ENCODE measurements at places on chromosomes 7 and 10.

DNA sequence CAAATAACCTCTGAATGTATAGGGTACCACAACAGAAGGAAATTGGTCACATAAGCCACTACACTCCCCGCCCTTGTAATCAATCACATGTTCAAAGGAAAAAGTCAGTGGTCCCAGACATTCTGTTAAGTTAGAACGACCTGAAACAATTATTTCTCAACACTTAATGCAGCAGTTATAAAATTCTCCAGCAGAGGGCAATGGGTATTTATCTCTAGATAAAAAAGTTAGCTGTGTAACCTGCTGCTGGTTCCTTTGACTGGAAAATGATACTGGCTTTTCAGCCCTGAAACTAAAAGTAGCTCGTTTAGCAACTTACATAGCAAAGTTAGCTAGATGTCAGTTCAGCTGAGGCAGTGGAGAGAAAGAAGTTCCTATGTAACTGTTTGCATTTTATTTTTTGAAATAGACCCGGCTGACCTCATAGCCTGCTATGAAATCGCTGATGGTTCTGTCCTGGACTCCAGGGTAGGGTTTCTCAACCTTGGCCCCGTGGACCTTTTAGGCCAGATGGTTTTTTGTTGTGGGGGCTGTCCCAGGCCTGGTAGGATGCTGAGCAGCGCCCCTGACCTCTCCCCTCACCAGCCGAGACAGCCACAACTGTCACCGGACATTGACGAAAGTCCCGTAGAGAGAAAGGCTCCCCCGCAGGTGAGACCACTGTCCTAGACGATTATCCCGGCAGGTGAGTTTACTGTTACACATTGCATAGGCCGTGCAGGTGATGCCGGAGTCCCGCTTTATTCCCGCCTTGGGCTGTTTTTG is 40.2 kb upstream of the PROSER2 start:
- DNase-seq = no peak

DNA sequence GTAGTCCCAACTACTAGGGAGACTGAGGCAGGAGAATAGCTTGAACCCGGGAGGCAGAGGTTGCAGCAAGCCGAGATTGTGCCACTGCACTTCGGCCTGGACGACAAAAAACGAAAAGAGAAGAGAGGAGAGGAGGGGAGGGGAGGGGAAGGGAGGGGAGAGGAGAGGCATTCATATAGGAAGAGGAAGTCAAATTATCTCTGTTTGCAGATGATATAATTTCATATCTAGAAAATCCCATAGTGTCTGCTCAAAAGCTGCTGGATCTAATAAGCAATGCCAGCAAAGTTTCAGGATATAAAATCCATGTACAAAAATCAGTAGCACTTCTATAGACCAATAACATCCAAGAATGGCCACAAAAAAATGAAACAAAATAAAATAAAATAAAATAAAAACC is 120.3 kb downstream of the LMBR1 start:
- no peak for DNase-seq

DNA sequence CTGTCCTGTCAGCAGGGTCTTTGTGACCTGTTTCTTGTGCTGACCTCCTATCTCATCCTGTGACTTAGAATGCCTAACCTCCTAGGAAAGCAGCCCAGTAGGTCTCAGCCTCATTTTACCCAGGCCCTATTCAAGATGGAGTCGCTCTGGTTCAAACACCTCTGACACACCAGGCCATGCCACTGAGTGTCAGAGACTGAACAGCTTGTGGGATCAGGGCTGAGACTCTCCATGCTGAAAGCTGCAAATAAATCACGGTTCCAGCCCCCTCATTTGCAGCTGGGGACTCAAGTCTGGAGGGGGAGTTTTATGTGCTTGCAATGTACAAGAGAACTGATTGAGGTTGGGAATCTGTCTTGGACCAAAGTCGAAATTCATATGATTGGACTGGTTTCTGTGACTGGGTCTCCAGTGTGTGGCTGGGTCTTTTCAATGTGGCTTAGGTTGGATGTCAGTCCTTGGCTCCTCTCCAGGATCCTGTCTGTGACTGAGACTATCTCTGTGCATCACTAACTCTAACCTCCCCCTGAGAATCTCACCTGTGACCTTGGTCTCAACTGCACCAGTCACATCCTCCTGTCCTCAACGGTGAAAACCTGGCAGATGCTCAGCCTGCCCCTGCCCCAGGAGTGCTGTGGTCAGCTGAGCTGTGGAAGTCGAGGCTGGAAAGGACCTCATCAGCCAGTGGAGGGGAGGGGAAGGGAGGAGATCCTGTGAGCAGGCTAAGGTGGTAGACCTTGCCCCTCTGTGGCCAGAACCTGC is 11.7 kb downstream of the PRF1 start:
- no peak for DNase-seq

DNA sequence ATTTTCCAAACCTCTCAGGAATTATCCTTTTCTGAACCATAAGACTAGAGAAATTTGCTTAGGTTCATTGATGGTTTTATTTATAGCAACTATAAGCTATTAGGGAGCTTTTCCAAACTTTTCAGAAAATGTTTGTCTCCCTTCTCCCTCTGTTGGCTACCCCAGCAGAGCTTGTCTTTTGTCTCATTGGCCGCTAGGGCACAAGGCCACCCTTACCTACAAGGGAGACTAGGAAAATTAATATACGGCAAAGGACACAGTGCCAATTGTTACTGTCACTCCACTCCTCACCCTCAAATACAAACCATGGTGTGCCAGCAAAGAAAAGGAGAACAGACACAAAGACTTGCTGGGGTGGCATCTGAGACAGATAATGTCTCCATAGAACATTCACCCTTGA is 471.4 kb downstream of the XPNPEP1 start:
- DNase-seq = no peak

DNA sequence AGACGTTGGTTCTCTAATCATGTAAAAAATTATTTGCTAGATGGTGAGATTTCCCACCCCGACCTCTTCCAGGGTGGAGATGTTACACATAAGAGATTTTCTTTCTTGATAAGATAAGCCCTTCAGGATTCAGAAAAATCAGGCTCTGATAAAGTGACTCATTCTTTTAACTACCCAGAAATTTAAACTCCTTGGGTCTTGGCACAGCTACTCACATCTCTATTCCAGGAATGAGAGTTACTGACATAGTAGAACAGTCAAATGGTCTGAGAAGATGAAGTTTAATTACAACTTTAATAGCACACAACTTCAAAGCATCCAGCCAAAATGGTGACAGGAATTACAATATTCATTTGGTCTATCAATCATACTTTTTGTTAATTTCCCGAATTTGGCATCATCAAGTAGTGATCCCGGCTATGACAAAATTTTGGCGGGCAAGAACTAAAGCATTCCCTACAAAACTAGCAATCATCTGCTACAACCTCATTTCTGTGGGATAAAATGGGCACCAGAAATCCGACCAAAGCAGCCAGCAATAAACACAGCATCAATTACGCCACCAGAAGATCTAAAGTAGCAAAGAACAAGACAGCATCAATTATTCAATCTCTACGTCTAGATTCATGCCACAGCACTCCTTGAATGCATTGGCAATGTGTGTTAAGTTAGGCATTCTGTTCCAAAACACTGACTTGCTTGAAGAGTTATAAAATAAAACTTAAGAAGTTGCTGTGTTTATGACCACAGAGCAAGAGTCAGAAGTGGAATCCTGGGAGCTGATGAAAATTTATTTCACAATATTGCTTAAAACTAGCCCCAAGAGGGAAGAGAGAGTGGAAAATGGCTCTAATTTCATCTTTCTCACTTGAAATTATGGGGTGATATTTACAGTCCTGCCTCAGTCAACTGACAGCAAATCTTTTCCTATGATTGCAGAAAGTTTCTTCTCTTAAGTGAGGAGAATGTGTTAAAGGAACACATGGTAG is 565.7 kb upstream of the ANKRD30A start:
- no peak for DNase-seq

DNA sequence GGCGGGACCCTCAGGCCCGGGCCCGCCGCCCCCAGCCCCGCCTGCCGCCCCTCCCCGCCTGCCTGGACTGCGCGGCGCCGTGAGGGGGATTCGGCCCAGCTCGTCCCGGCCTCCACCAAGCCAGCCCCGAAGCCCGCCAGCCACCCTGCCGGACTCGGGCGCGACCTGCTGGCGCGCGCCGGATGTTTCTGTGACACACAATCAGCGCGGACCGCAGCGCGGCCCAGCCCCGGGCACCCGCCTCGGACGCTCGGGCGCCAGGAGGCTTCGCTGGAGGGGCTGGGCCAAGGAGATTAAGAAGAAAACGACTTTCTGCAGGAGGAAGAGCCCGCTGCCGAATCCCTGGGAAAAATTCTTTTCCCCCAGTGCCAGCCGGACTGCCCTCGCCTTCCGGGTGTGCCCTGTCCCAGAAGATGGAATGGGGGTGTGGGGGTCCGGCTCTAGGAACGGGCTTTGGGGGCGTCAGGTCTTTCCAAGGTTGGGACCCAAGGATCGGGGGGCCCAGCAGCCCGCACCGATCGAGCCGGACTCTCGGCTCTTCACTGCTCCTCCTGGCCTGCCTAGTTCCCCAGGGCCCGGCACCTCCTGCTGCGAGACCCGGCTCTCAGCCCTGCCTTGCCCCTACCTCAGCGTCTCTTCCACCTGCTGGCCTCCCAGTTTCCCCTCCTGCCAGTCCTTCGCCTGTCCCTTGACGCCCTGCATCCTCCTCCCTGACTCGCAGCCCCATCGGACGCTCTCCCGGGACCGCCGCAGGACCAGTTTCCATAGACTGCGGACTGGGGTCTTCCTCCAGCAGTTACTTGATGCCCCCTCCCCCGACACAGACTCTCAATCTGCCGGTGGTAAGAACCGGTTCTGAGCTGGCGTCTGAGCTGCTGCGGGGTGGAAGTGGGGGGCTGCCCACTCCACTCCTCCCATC is 82.7 kb downstream of the PAX2 start:
- no peak for DNase-seq

DNA sequence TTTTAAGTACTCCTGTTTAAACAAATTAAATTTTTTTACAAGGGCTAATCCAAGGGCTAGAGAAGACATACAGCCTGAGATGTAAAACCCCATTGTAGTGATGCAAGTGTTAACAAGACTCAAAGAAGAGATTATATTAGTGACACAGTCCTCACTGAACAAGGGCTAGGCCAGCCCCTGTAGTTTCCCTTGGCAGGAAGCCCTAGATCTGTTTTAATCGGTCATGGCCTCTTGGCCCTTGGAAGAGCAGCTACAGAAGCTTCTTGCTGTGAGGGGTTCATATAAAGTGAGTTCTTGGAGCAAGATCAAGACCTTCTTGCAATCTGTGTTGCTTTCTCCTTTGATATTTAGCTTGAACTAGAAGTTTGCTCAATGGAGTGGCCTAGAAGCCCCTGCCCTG is 1339.4 kb downstream of the XPNPEP1 start:
- DNase-seq = no peak

GRCh38 chr7:147298611-147299043 is 1182.0 kb downstream of the CNTNAP2 start:
- no peak for DNase-seq

GRCh38 chr10:96829029-96829773 is 2.9 kb upstream of the LCOR start:
- no peak for DNase-seq

DNA sequence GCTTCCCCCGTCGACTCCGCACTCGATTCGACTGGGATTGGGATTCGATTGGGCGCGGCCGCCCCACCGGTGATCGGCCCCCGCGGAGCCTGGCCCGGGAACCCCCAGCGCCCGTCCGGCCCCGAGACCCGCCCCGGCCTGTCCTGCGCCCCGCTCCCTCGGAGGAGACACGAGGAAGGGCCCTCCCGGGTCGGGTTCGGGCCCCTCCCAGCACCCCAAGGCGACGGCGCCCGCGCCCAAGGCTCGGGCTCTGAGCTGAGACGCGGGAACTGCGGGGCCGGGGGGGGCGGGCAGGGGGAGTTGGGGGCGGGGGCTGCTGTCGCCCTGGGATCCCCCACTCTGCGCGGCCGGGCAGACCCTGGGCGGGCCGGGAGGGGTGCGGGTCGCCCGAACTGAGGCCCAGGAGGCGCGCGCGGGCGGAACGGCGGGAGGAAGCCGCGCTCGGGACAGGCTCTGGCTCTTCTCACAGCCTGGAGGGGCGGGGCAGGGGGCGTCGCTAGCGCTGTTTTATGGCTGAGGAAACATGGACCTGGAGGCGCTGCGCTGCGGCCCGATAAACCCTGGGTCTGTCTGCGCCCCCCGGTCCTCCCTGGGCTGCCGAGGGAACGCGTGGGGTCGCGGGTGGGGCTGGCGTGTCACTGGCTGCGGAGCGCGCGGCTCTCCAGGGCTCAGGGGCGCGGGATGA is 1.7 kb upstream of the NKX6-2 start:
- DNase-seq = no peak

- DNase-seq = no peak
These were observed 127.3 kb downstream of the LHPP start for GRCh38 chr10:124588736-124589490.

- DNase-seq = no peak
These were observed 384.7 kb upstream of the FZD8 start for GRCh38 chr10:36026656-36027390.

DNA sequence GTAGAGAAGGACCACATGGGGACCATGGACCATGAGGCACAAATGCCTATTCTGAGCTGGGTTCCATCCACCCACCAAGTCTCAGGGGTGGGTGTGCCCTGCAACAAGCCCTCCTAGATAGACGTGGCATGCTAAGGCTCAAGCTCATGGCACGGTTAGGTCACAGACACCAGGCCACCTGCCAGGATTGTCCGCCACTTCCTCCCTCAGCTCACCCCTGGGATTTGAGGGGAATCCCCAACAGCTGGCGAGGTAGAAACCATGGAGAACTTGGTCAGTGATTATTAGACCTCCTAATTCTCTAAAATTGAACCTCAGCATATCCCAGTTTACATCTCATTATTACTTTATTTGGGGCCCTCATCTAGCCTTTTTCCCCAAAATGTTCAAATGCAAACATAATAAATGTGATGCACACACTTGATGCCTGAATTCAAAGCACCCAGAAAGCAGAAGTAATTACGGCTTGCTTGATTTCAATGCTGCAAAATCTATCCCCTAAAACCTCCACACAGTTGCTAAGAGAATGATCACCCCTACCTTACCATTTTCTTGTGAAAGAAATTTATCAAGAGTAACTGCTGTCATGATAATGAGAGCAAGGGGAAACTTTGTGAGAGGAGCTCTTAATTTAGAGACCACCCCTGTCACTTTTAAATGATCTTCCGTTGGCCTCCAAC is 366.6 kb upstream of the PFKP start:
- DNase-seq = no peak

DNA sequence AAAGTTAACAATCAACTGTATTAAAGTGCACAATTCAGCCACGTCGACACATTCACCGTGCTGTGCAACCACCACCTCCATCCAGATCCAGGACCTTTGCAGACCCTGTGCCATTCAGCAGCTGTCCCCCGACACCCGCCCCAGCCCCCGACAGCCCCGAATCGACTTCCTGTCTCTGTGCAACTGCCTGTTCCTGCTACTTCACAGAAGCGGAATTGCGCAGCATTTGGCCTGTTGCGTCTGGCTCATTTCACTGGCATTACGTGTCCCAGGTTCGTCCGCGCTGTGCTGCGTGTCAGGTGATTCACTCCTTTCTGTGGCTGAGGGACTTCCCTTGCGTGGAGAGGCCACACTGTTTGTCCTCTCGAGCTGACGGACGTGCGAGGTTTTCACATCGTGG is 33.2 kb upstream of the DNAAF5 start:
- no peak for DNase-seq

GRCh38 chr10:126671402-126671975 is 996 bp upstream of the C10orf90 start:
- DNase-seq = no peak

- peak; percentile 64 for DNase-seq
These were observed 289.6 kb downstream of the SFMBT2 start for GRCh38 chr10:7121154-7121797.

- no peak for DNase-seq
These were observed 183.2 kb upstream of the POT1 start for GRCh38 chr7:125112850-125113249.

All from stimulated activated CD4-positive, alpha-beta T cell treated with anti-CD3 and anti-CD28 coated beads, Interleukin-12 subunit alpha, Interleukin-12 subunit beta, amount 100 ng/mL, for 4 hours (primary cell).